ENCODE measurements at places on chromosomes 2 and 18.

- DNase-seq = no peak
Measured at GRCh38 chr18:22640281-22640842, 222.6 kb upstream of the CTAGE1 start.

GRCh38 chr2:238403632-238404405 is 22.9 kb upstream of the ASB1 start:
- no peak for DNase-seq

- DNase-seq = no peak
Measured at GRCh38 chr18:75785206-75785605, 357.7 kb upstream of the SMIM21 start.

GRCh38 chr18:3466872-3467271 is 16.9 kb downstream of the TGIF1 start:
- DNase-seq = no peak

- no peak for DNase-seq
Measured at GRCh38 chr2:74450570-74451190, 4.2 kb upstream of the INO80B start.

GRCh38 chr2:19671916-19672315 is 229.9 kb downstream of the TTC32 start:
- no peak for DNase-seq

GRCh38 chr2:239226677-239227581 is 173.9 kb downstream of the HDAC4 start:
- DNase-seq = no peak

DNA sequence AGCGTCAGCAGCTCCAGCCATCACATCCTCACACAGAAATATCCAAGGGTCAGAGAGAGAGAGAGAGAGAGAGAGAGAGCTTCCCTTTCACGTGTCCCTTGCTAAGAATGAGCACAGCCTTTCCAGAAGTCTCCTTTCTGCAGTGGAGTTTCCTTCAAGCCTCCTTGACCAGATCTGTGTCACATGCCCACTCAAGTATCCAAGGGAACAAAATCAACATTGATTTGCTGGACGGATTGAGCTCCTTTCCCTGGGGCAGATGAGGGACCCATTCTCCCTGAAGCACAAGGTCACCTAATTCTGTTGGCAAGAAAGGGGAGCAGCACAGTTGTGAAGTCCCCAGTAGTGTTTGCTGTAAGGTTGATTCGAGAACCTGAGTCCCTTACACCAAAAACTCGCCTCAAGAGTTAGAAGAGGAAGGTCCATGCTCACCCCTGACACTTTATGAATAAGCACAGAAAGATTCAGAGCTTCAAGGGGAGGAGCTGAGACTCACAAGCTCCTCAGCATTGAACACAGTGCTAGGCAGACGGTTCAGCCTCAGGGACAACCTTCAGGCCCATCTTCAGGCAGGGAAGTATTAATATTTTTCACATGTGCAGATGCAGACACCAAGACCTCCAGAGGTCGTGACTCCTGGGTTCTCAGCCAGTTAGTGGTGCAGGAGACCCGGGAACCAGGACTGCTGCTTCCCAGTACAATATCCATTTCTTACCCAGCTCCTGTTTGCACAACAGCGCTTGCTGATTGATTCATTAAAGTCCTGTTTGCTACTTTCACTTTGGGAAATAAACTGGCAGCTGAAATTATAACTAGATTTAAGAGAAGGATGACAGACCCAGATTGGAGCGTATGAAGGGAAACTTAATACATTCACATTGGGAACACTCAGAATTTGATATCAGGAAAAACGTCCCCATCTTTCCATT is 38.2 kb upstream of the MARCO start:
- no peak for DNase-seq

DNA sequence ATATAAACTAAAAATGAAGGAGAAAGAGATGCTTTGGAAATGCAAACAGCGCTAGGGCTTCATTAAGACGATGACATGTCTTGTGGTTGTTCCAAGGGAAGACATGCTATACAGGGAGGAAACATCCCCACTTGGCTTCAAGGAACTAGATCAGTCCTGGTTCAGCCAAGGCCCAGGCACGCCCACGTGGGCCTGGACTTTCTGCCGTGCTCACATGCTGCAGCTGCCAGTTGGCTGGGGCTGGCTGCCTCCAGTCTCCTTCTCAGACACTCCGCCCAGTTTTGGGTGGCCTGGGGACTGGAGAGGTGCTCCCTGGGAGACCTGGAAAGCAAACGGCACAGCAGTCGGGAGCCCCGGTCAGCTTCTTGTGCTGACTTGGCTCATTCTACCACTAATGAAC is 109.6 kb downstream of the GLI2 start:
- no peak for DNase-seq

GRCh38 chr2:53913721-53914120 is 54.0 kb upstream of the GPR75 start:
- no peak for DNase-seq

DNA sequence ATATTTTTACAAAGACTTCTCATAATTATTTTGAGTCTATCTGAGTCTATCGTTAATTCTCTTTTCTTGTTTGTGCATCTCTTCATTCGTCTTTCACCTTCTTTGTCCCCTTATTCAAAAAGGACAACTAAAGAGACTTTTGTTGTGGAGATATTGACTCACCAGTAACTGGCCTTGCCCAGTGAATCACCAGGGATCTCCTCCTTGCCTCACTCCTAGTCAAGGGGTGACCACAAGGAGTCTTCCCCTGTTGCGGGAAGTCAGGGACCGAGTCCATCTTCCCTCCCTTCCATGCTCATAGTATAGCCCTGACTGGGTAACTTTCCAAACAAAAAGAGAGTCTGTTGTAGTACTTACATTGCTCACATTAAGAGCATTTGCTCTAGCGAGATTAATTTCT is 158.9 kb downstream of the NEB start:
- DNase-seq = no peak

DNA sequence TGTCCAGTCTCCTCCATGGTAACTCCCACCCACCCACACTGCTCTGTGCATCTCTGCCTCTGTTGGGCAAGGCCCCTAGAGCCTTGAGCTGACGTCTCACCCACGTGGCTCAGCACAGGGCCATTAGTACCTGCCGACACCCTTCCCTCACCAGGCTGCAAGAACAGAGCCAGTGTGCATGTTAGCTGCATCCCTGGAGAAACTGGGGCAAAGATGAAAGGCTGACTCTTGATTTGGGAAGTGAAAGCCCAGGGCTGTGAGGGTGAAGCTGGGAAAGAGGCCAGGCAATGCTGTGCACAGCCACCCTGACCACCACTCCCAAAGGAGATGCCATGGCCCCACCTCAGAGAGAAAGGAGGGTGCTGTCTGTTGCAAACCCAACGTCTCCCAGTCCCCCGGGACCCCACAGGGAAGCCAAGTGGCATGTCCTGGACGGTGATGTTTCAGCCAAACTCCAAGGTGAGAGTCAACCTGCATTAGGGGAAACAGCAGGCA is 20.0 kb upstream of the HPCAL1 start:
- no peak for DNase-seq

DNA sequence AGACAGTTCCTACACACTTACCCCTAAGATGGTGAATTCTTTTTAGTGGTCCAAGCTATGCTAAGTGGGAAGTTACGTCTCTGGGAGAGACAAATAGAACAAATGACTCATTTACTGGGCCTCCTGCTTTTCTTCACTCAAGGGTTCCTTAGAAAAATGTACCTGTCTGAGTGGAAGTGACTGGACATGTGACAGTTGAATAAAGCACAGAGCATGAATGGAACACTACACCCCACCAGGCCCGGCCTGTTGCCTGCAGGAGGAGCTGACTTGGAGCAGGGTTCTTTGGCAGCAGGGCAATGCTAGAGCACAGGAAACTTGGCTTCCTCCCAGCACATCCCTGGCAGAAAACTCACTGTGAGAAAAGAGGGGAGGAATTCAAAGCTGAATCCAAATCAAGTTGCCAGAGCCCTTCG is 451.0 kb upstream of the SETBP1 start:
- DNase-seq = no peak

GRCh38 chr2:122683018-122683417 is 927.6 kb downstream of the TSN start:
- no peak for DNase-seq

GRCh38 chr2:29010946-29011345 is 29.8 kb downstream of the TOGARAM2 start:
- no peak for DNase-seq

DNA sequence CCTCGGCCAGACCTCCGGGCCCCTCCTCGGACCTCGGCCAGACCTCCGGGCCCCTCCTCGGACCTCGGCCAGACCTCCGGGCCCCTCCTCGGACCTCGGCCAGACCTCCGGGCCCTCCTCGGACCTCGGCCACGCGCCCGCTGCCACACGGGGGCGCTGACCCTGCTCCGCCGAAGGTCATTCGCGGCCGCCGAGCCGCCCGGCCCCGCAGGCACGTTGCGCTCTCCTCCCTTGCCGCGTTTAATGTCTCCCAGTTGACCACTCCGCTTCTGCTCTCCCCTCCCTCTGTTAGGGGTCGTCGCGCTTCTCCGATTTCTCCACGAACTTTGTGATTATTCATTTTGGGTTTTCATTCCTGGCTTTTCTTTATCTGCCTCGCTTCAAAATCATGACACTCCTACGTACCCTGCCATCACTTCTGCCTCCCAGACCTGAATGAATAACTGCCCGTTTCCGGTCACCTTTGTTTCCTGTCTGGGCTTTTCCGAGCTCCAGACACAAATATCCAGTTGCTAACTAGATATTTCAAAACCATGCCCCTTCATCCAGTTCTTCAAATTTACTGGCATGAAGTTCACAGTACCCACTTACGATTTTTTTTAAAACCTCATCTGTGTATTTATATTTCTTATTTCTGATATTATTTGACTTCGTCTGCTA is 14.8 kb upstream of the COLEC12 start:
- DNase-seq = no peak

Measured in HEK293T (cell line).